ENCODE measurements at places on chromosomes 3 and 15.

GRCh38 chr3:66014056-66014455, 24.7 kb downstream of the MAGI1 start:
- DNase-seq = no peak

GRCh38 chr3:37770336-37770735, 91.3 kb upstream of the CTDSPL start:
- no peak for DNase-seq

- DNase-seq = no peak
Observed at GRCh38 chr3:78604341-78604740, 1163.5 kb downstream of the ROBO1 start.

DNA sequence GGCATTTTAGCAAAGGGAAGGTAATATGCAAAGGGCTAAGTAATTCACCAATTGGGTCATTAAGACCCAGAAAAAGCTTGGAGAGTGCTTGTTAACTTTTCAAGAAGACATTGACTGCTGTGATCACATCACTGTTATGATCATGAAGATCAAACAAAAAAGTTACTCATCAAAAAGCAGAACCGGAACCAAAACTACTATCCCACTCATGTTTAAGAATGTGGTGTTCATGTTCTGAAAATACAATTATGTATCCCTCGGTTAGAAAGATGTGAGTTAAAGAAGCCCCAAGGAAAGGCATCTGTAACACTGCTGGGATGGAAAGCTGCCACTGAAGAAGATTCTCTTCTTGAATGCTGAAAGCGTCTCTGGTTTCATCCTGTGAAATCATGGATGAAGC, 32.6 kb downstream of the BBX start:
- DNase-seq = no peak

DNA sequence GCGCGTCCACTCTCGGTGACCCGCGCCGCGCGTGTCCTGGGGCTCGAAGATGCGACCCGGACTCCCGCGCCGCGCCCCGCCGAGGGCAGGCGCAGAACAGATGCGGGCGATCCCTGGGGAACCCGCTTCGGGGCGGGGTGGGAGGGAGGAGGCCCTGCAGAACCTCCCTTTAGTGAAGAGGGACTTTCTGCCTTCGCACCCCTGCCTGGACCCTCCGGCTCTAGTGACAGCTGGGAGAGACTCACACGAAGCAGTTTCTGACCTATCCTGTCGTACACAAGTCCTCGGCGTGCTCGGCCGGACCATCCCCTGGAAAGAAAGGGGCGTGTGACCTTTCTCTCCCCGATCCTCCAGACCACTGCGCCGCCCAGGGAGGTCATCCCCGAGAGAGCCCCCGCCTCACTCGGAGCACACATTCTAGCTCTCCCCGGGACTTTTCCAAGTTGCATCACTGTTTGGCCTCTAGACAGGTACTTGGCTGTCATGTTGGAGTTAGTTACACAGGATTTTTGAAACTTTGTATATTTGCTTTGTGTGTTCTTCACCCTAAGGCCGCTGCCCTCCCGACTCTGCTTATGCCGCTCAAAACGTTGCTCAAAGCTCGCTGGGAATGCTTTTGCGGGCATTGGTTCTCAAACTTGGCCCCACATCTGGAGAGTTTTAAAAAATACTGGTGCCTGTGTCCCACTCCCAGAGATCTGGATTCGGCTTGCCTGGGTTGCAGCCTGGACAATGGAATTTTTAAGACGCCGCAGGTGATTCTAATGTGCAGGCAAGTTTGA, 582 bp downstream of the CGNL1 start:
- no peak for DNase-seq

DNA sequence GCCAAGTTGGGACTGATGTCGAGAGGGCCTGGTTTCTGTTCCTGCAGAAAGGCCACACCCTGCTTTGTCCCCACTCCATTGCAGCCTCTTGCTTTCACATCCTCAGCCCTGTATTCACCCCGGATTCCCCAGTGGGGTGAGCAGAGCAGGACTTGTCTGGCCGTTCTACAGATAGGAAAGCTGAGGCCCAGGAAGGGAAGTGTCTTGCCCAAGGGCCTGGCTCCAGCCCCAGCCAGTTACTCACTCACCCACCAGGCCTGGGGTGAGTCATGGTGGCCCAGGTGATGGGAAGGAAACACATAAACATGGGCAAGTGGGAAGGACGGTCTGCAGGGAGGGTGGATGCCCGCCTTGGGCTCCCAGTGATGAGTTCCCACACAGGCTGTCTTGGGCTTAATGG, 6.1 kb upstream of the DUSP7 start:
- no peak for DNase-seq

DNA sequence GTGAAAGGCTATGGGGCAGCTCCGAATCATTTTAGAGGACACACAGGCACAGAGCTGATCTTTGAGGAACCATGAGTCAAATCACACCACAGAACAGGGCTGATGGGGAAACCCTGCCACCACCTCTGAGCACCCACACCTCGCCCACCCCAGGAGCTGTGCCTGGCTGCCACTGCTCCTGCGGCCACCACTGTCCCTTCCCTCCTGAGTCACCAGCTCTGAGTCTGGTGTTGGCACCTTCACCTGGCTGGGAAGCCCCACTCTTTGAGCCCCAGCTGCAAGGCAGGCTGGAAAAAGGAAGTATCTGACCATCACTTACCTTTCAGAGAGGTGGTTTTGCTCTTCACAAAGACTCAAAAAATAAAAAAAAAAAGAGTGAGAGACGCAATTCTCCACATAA, 63.6 kb upstream of the MEF2A start:
- no peak for DNase-seq

DNA sequence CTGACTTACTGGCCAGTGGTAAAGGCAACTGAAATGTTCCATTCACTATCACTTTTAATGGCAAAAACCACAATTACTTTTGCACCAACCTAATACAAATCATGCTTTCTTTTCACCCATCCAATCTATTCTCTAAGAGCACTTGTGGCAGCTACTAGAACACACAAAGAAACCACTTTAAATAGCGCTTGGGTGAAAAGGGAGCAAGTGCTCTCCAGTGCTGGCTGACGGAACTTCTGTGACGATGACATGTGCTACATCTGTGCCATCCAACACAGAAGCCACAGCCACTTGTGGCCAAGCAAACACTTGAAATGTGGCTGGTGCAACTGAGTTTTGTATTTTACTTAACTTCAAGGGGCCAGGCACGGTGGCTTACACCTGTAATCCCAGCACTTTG, 18.9 kb downstream of the SH3BP5 start:
- no peak for DNase-seq

DNA sequence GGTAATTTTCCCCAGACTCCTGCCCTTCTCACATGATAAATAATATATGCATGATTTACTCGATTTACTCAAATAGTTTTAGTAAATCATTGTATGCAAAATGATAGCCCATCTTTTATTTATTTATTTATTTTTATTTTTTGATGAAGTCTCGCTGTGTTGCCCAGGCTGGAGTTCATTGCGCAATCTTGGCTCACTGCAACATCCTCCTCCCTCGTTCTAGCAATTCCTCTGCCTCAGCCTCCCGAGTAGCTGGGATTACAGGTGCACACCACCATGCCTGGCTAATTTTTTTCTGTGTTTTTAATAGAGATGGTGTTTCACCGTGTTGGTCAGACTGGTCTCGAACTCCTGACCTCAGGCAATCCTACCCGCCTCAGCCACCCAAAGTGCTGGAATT, 343.8 kb upstream of the PLSCR5 start:
- DNase-seq = no peak

DNA sequence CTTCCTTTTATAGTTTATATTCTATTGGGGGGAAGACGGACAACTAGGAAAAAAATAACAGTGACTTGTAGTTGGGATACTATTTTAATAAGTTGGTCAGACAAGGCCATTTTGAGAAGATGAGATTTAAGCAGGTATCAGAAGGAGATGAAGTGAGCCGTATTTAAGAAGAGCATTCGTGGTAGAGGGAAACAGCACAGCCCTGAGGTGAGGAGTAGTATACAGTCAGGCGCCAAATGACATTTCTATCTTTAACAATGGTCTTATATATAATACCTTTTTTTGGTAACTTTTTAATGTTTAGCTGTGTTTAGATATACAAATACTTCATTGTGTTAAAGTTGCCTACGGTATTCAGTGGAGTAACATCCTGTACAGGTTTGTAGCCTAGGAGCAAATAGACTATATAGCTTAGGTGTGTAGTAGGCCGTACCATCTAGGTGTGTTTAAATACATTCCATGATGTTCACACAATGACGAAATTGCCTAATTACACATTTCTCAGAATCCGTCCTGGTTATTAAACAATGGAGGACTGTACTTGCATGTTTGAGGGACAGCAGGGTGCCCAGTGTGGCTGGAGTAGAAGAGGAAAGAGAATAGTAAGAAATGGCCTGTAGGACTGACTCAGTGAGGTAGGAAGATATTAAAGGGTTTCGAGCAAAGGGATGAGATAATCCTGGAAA, 1.6 kb downstream of the NKTR start:
- DNase-seq = no peak

- DNase-seq = no peak
Observed at GRCh38 chr3:12157026-12157425, 1.7 kb downstream of the TIMP4 start.

All from NCI-H524 treated with DMSO at 0.1 percent for 48 hours (cell line).